Effector CD4-positive, alpha-beta T cell (primary cell): ENCODE measurements at places on chromosomes 2 and 18.

DNA sequence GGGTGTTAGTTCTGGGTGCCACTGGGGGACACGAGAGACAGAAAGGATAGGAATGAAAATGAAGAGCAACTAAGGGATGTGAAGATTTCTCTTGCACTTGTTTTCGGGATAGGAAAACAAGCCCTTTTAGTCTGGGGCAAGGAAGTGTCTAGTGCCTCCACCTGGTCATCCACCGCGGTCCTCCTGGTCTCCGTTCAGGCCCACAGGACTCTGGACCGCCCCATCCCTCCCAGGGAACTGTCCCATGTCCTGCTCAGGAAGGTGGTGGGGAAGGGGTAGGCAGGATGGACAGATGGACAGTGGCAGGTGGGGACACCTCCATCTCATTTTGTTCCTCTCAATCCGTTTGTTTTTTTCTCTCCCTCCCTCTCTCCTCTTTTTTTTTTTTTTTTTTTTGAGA lies 45.9 kb downstream of the AGAP1 start:
- no peak for DNase-seq

GRCh38 chr2:233093721-233094120 lies 33.6 kb downstream of the INPP5D start:
- no peak for DNase-seq

DNA sequence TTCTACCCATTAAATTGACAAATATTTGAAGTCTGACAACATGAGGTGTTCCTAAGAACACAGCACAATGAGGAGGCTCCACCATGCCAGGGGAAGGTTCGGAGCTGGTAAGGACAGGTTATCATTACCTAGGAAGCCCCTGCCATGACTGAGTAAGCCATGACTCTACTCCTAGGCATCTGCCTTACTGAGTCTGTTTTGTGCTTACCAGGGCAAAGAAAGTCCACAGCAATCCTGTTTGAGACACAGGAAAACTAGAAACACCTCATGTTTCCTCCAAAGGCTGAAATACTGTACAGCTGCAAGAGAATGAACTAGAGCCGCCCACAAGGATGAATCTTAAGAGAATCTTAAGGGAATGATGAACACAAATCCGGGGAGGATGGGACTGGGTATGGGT lies 11.6 kb downstream of the TGFBRAP1 start:
- DNase-seq: no peak

- no peak for DNase-seq
These were observed 94.6 kb downstream of the CD8B2 start for GRCh38 chr2:106581755-106582147.

DNA sequence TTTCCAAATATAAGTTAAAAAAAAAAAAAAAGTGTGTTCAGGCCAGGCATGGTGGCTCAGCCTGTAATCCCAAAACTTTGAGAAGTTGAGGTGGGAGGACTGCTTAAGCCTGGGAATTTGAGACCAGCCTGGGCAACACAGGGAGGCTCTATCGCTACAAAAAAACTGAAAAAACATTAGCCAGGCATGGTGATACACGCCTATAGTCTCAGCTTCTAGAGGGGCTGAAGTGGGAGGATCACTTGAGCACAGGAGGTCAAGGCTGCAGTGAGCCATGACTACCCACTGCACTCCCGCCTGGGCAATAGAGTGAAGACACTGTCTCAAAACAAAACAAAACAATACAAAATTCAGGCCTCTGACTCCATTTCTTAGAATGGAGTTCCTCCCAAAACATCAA lies 9.2 kb downstream of the USP37 start:
- DNase-seq: no peak

- DNase-seq: no peak
These were observed 118.7 kb upstream of the LRRTM4 start for GRCh38 chr2:77640924-77641323.

DNA sequence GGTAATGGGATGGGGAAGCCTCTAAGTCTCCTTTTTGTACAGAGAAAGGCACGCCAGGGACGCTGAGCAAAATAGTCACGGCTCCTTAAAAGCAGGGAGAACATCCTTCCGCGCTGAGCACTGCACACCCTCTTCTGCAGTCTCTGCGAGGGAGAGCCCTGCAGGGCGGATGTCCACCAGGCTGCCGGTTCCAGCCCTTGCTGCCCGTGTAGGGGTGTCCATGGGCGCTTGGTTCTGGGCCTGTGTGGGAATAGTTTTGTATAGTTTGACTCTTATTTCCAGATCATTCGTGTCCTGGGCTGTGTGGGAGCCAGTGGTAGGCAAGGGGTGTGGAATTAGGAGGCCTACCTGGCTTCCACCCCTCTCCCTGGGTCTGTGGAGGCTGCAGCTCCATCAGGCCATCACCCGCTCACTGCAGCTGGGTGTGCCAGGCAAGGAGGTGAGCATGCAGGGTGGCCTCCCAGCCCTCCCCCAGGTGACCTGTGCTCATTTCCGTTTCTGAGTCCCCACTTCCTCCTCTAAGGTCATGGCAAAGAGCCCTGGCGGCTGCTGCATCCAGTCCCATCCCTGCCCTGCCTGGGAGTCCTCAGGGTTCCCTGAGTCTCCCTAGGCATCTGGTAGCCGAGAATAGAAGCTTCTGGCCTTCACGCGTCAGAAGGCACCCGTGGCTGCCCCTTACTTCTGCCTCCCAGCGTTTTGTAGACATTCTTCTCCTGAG lies 202.6 kb downstream of the LDLRAD4 start:
- DNase-seq: no peak

- DNase-seq: no peak
These were observed 1398.3 kb downstream of the DSC3 start for GRCh38 chr18:29644276-29644675.

GRCh38 chr2:158009399-158009798 lies 92.3 kb upstream of the UPP2 start:
- no peak for DNase-seq

DNA sequence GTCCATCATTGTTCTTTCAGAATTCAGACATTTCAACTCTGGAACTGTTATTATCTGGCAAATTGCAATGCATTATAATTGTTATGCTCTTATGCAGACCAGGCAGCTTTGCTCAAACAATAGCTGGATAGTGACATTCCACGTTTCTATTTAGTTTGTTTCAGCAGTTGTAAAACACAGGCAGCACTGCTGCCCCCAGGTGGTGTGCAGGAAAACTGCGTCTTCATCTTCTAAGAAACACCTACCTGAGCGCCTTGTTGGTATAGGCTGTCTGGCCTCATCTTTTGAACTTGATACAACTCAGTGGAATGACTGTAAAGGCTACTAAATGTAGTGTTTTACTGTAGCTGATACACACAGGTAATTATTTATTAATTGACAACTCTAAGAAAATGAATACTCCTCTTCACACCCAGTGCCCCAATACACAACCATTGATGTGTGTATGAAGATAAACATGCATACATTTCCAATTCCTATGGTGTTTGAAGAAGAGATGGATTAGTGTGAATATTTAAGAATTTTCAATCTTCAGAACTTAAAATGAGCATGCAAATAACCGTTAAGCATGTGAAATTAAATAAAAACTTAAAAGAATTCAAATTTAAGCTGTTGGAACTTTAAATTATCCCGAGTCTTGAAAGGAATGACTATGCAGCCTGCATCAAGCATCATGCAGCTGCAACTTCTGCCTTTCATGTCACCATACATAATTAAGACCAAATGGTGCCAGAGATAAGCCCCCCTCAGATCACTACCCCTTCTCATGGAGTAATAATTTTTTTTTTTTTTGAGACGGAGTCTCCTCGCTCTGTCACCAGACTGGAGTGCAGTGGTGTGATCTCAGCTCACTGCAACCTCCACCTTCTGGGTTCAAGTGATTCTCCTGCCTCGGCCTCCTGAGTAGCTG lies 85.6 kb downstream of the CD8B2 start:
- DNase-seq: no peak

GRCh38 chr2:32947076-32947483 lies 327 bp downstream of the LTBP1 start:
- DNase-seq: no peak

GRCh38 chr2:197195518-197195917 lies 115.1 kb downstream of the ANKRD44 start:
- DNase-seq: no peak

GRCh38 chr18:75116809-75117208 lies 92.1 kb downstream of the PTGR3 start:
- no peak for DNase-seq

- DNase-seq: no peak
These were observed 11.0 kb upstream of the SMCHD1 start for GRCh38 chr18:2644535-2644934.

DNA sequence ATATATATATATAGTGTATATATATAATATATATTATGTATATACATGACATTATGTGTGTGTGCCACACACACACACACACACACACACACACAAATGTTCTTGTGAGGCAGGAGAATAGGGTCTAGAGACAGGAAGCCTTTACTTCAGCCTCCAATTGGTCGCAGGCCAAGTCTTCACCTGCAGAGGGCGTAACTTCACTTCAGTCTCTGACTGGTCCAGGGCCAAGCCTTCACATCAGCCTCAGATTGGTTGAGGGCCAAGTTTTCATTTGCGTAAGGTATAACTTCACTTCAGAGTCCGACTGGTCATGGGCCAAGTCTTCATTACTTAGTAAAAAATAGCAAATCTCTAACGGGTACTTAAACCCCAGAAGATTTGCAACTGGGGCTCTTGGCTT lies 13.2 kb upstream of the SS18 start:
- DNase-seq: no peak

DNA sequence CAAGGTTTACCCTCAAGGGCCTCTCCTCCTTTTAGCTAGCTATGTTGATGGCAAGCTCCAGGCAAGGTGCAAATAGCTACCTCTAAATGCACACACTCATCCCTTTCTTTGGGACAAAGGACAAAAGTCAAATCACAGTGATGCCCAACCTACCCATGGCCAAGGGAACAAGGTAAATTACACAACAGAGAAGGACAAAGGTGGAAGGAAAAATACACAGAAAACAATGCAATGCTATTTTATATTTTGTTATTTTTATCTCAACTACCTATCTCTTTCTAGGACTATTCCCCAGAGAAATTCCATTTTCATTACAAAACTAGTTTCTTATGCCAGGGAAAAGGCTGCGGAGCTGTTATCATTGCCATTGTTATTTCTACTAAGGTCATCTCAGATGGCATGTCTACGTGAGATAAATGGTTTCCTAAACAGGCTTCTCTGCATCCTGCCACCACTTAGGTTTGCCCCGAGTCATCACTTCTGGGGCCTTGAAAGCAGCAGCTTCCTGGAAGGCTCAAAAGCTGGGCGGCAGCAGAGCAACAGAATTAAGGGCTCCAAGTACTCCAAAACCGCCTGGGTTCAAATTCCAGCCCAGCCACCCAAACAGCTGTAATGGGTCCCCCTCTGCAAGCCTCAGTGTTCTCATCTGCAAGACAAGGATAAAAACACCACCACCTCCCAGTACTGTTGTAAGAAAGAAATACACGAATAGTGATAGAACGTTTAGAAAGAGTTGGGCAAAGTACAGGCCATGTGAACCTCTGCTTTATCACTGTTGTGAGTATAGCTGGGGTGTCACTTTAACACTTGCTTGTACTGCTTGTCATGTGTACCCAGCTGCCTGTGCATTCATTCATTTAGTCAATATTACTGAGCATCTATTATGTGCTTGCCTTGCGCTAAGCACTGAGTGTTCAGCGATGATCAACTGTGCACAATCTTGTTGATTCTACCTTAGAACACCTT lies 20.9 kb downstream of the BCL2 start:
- DNase-seq: peak; percentile 17

DNA sequence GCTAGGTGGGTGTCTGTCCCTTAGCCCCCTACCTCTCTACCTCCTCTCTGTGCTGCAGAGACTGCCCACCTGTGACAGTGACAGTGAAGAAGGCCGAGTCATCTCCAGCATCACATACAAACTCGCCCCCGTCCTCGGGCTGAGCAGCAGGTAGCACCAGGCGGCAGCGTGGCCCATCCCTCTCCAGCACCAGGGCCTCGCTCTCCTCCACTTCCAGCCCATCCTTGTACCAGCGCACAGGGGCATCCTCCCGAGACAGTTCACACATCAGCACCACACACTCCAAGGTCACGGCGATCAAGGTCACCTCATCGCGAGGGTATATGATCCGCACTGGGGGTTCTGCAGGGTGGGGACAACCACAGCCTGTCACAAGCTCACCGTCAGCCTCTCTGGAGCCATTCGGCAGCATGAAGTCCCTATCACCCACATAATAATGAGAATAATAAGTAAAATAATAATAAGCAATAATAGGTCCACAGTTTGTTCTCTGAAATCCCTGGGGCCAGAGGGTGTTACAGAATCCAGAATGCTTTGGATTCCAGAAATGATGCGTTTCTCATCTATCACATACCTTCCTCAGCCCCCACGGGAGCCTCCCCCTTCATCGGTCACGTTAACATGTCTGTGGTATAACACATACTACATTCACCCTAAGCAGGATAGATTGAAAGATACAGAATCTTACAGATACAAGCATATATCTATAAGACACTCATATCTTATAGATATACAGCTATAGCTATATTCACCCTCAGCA lies 12.0 kb downstream of the OBSL1 start:
- no peak for DNase-seq

GRCh38 chr18:11279461-11279860 lies 130.1 kb upstream of the PIEZO2 start:
- DNase-seq: no peak

- no peak for DNase-seq
These were observed 118.6 kb upstream of the ATP8B1 start for GRCh38 chr18:57921708-57922107.
